ENCODE measurements at places on chromosomes 11 and 22.

DNA sequence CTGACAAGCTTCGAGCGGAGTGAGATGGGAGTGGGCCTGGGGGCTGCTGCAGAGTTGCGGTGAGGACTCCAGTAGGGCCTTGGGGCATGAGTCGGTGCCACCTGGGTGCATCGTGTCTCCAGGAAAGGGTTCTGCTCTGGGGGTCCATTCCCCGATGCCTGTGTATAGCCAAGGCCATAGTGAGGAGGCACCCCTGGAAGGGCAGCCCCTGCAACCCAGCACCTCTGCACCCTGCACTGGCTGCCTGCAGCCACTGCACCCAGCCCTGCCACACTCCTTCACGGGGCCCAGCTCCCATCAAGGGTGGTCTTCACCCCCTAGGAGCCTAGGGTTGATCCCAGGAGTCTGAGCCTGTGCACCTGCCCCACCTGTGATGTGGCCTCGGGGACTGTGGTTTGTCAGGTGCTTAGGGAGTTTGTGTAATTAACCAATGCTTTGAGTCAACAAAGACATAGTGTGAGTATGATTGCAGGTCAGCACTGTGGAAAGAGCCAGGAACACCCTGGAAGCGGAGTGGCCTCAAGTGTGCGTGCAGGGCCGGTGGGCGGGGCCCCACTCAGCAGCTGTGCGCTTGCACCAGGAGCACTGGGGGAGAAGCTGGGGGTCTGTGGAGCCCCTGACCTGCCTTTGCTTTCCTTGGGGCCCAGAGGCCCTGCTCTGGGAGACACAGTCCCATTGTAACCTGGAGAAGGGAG, 1299.3 kb downstream of the BRD1 start:
- no peak for DNase-seq

DNA sequence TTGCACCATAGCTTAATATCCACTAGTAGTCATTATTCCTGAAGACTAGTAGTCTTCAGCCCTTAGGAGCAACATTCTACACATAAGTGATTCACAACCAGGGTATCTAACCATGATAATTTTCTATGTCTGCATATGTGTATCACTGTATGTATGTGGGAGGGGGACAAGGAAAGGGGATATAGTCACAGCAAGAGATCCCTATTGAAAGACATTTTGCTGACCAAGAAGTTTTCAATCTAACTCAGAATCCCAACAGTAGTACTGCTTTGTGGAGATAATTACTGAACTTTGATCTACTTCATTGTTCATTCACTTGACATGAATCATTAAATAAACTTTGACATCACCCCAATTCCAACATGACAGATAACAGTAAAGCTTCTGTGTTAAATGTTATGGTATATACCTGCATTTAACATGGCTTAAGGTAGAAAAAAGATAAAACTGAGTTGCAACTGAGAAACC, 10.3 kb downstream of the PIK3C2A start:
- DNase-seq, result peak; percentile 58

- no peak for DNase-seq
Observed at GRCh38 chr11:41527530-41527929, 68.1 kb upstream of the LRRC4C start.

GRCh38 chr11:9230296-9230695, 34.9 kb downstream of the DENND5A start:
- DNase-seq, result no peak

DNA sequence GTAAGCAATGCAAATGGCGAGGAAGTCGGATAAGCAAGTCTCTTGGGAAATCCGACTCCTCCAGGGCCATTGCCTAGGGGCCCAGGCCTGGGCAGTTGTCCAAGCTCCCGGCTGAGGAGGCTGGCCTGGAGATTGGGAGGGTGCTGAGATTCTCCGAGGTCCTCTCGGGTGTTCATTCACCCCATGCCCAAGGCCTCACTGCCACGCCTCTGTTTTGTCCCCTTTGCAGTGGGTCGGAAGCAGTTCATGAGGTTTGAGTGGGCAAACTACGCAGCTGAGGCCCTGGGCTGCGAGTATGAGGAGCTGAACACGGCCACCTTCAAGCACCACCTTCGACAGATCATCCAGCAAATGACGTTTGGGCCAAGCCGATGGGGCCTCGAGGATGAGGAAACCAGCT, 81.3 kb downstream of the MYO18B start:
- DNase-seq, result no peak

DNA sequence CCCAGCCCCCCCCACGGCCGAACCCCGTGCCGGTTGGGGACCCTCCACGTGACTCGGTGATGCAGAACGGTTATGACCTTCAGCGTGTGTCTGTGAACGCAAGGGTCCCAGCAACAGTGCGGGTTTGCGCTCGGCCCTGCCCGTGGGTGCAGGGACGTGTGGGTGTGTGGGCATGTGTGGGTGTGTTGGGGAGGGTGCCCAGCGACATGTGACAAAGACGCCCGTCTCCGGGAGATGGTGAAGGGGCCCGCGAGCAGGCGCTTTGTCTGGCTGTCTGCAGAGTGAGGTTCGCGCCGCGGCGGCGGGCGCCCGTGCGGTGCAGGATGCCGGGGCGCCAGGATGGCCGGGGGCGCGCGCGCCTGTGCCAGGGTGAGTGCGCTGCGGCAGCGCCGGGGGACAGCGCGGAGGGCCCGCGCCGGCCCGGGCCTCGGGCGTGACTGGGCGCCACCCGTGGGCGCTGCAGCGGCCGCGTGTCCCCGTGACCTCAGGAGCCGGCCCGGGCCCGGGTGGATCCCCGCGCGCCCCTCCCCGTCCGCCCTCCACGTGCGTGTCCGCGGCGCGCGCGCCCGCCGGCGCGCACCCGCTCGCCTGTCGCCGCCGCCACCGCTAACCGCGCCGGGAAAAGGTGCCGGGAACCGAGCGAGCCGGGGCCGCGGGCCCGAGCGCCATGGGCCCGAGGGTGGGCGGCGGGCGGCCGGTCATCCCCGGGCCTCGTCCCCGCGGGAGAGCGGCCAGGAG, at the start of gene LRFN4:
TSS of gene LRFN4 (plus strand) at position 569 of the 738 bp plus-strand sequence. CDS start 681 bp downstream, outside the sequence.
- DNase-seq, result no peak

DNA sequence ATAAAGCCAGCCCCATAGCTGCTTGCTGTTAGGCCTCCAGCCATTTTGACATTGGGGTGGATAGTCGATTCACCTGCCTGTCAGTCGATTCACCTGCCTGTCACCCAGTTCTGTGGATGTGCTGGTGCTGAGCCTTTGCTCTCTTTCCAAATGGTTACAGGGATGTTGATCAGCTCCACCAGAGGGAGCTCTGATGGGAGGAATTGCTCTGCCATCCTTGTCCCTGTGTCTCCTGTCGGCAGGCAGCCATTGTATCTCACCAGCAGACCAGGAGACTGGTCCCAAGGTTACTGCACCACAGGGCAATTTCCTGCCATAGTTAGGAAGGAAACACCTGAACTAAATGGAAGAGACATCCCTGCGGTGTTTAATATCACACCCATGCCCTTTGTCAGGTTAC, 6.1 kb downstream of the MPEG1 start:
- peak; percentile 7 for DNase-seq

DNA sequence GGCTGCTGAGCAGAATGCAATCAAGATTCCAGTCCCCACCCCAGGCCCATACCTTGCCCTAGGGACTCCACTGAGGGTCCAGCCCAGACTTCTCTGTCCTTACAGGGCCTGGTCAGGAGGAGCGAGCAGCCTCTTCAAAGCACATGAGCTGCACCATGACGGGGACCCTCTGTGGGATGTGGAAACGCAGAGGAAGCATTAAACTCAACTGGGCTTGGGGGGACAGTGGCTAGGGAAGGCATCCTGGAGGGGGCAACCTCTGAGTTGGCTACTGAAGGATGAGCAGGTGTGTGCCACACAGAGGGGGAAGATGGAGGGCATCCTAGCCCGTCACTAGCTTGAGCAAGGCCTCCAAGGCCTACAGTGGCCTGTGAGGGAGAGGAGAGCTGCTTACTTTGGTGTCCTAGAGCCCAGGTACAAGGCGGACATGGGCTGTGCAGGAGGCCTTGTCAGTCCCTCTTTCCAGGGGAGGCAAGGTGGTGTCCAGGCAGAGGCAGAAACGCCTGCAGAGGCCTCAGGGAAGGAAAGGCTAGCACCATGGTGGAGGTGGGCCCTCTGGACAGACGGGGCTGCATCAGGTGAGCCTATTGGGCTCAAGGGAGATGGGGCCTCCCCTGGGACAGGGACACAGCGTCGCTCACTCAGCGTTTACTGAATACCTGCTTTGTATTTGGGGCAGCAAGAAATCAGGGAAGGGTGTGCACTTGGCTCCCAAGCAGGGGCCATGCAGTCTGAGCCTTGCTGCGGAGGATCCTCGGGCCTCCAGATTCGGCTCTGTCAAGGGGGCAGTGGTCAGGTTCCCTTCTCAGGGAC, 14.3 kb downstream of the TTC38 start:
- no peak for DNase-seq

Data from Caki2 (cell line).